Astrocyte (in vitro differentiated cells and primary cell): ENCODE measurements at places on chromosomes 3 and 15. TPM values are rescaled to one million over a fixed set of nuclear protein-coding genes. Genes with fewer than 3 reads are reported as not detected.

DNA sequence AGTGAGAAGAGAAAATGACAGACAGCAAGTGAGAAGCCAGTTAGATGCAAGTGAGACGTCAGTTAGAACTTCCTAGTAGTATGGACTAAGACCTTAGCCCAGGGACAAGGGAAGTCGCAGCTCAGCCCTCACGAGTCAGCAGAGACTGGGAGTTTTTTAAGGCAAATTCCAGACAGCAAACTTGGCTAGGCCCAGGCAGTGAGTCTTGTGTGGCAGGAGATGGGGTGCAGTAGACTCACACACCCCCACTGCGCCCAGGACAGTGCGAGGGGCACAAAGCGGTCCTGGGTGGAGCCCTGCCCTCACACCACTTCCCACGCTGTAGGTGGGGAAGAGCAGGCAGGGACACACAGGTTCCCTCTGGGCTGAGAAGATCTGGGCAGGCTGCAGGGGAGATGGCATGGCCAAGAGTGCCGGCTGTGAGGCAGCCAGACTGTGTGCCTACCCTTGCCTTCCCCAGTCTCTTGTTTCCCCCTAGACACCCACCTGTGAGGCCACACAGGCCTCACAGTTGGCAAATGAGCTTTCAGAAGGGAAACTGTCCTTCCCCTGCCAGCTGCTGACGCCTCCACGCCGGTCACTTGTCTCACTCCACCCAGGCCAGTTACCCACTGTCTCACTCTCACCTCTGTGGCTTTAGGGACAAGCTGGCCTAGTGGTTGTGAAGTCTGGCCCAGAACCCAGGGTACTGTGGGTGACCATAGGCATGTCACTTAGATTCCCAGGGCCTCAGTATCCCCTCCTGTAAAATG is 13.7 kb upstream of the PRKCD start:
- H3K36me3 ChIP-seq = no peaks in the 10 kb centered on the region
- no peak for DNase-seq
- H3K27ac ChIP-seq = no peak overlapping the region
- no peaks in the 10 kb centered on the region for H3K27me3 ChIP-seq
- H3K4me3 ChIP-seq = no peak overlapping the region

The CTXN2 gene
- not detected in 2 replicates for total RNA-seq

The DLL4 gene
- total RNA-seq = 0.09 and 0.29 TPM in 2 replicates

- H3K27me3 ChIP-seq = no peaks in the 10 kb centered on the region
- H3K4me3 ChIP-seq = peak overlapping the region; percentile 89
- no peak for DNase-seq
- H3K27ac ChIP-seq = no peak overlapping the region
- peaks cover 15% of the 10 kb centered on the region for H3K4me1 ChIP-seq
Measured at GRCh38 chr15:75844629-75845335, 1.5 kb downstream of the UBE2Q2 start.

GRCh38 chr3:193960487-193961274 is 175.3 kb upstream of the HES1 start:
- H3K4me3 ChIP-seq = no peak overlapping the region
- H3K27ac ChIP-seq = no peak overlapping the region
- no peaks in the 10 kb centered on the region for H3K36me3 ChIP-seq
- H3K27me3 ChIP-seq = peaks cover 50% of the 10 kb centered on the region
- DNase-seq = peak; percentile 87
- peaks cover 11% of the 10 kb centered on the region for H3K4me1 ChIP-seq

- no peaks in the 10 kb centered on the region for H3K27me3 ChIP-seq
- H3K36me3 ChIP-seq = no peaks in the 10 kb centered on the region
- no peak within 1 kb of the TSS for H3K27ac ChIP-seq
- no peak for DNase-seq
- peaks cover 5% of the 10 kb centered on the region for H3K4me1 ChIP-seq
Measured at GRCh38 chr15:76994971-76995945, at the start of gene PSTPIP1. Gene PSTPIP1, plus strand, starts transcription at chr15:76995126. Its CDS starts 448 bp downstream, at chr15:76995574.

DNA sequence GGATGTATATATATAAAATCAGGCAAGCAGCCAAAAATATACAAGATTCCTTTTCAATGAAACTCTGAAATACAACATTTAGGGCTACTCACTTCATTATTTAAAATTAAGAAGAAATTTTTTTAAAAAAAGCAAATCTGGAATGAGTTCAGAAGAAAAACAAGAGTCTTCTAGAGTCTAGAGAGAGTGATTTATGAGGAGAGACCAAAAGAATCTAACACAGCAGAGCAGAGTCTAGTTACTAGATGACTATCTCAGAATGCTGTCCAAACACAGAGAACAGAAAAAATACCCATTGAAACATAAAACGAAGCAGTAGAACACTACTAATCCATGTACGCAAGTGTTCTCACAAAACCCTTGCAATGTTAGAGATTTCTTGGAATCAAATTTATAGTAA is 275.2 kb upstream of the CBLB start:
- no peak overlapping the region for H3K4me3 ChIP-seq
- H3K27ac ChIP-seq = no peak overlapping the region
- no peaks in the 10 kb centered on the region for H3K27me3 ChIP-seq
- no peaks in the 10 kb centered on the region for H3K36me3 ChIP-seq
- no peaks in the 10 kb centered on the region for H3K4me1 ChIP-seq

- no peak for DNase-seq
- no peaks in the 10 kb centered on the region for H3K27me3 ChIP-seq
- H3K4me3 ChIP-seq = no peak overlapping the region
- H3K4me1 ChIP-seq = peaks cover 3% of the 10 kb centered on the region
- no peak overlapping the region for H3K27ac ChIP-seq
Measured at GRCh38 chr3:152388631-152389030, 119.9 kb downstream of the MBNL1 start.

- DNase-seq = no peak
- no peaks in the 10 kb centered on the region for H3K36me3 ChIP-seq
- H3K27me3 ChIP-seq = no peaks in the 10 kb centered on the region
- H3K27ac ChIP-seq = no peak overlapping the region
Measured at GRCh38 chr3:134060561-134061385, 31.0 kb upstream of the SLCO2A1 start.

The PPP1R14D gene
- total RNA-seq = not detected in 2 replicates

DNA sequence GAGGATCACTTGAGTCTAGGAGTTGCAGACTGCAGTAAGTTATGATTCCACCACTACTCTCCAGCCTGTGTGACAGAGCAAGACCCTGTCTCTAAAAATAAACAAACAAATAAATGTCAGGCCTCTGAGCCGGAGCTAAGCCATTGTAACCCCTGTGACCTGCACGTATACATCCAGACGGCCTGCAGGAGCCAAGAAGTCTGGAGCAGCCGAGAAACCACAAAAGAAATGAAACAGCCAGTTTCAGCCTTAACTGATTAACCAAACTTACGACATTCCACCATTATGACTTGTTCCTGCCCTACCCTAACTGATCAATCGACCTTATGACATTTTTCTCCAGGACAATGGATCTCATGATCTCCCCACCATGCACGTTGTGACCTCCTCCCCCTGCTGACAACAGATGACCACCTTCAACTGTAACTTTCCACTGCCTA is 32.5 kb upstream of the ZKSCAN7 start:
- H3K27me3 ChIP-seq = no peaks in the 10 kb centered on the region
- H3K27ac ChIP-seq = no peak overlapping the region
- H3K4me1 ChIP-seq = no peaks in the 10 kb centered on the region
- DNase-seq = no peak

The UBA3 gene
- total RNA-seq = 73.4 and 79.2 TPM in 2 replicates

The ZDHHC23 gene
- total RNA-seq = 0.67 and 0.68 TPM in 2 replicates

DNA sequence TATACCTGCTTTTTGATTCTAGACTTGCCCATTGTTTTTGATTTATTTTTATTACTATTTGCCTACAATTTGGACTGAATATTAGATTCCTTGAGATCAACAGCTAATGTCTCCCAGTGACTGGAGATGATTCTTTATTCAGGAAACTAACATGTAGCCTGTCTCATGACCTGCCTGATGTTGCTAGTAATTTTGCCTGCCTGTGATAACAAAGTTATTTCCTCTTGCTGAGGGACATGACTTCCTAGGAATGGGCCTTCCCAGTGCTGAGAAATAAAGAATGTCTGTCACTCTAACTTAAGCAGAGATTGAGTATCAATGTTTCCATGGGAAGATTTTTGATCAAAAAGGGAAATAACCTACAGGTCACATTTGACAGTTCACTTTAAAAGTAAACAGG is 13.4 kb upstream of the NPHP3 start:
- H3K27ac ChIP-seq = no peak overlapping the region
- no peak overlapping the region for H3K4me3 ChIP-seq
- H3K4me1 ChIP-seq = no peaks in the 10 kb centered on the region
- no peaks in the 10 kb centered on the region for H3K27me3 ChIP-seq
- no peak for DNase-seq
- H3K36me3 ChIP-seq = no peaks in the 10 kb centered on the region

The SYNPR gene
- total RNA-seq = 0.27 TPM in 1 of 2 replicates, not detected in the other

The KLHL40 gene
- total RNA-seq = not detected in 2 replicates
